Brain (organoid and tissue), 16 donors: ENCODE measurements at places on chromosomes 1 and 21. TPM values are rescaled to one million over a fixed set of nuclear protein-coding genes. Genes with fewer than 3 reads are reported as not detected.

DNA sequence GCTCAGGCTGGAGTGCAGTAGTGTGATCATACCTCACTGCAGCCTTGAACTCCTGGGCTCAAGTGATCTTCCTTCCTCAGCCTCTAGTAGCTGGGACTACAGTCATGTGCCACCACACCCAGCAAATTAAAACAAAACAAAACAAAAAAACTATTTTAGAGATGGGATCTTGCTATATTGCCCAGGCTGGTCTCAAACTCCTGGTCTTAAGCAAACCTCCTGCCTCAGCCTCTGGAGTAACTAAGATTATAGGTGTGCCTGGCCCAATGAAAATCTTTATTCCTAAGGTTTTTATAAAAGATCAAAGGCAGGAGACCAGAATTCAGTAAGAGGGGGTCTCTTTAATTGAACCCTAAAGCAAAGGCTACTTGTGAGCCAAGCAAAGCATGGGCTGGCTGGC lies 10.1 kb downstream of the INAVA start:
- no peak for DNase-seq

DNA sequence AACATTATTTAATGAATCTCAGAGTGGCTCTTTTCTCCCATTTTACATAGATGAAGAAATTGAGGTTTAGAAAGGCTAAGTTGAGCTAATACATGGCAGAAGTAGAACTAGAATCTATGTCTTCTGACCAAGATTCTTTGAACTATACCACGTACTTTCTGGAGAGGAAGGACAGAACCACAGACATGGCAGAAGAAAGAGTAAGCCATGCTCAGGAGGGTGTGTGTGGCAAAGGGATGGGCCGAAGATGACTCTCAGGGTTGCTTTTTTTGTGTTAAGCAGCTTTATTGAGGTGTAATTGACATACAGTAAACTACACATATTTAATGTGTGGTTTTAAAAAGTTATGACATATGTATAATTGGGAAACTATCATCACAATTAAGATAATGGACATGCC lies 69.5 kb downstream of the PEX14 start:
- DNase-seq: no peak

DNA sequence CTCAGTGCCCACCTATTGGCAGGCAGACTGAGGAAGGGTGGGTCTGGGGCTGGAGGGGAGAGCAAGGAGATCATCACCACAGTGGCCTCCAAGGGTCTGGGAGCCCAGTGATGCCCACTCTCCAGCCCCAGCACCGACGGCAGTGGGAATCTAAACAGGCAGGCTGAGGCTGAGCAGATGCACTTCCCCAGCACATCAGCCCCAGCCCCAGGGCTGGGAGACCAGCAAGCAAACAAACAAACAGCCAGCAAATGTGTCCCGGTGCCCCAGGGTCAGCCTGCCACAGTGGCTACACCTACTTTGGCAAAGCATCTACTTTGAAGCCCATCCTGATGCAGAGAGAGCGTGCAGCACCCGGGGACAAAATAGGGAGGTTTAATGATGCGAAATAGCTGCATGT lies 216.3 kb upstream of the ZC3H12A start:
- DNase-seq: no peak

The CAPN9 gene
- polyA plus RNA-seq: 2.0 TPM

GRCh38 chr1:165169729-165170128 lies 186.8 kb downstream of the LMX1A start:
- no peak for DNase-seq

DNA sequence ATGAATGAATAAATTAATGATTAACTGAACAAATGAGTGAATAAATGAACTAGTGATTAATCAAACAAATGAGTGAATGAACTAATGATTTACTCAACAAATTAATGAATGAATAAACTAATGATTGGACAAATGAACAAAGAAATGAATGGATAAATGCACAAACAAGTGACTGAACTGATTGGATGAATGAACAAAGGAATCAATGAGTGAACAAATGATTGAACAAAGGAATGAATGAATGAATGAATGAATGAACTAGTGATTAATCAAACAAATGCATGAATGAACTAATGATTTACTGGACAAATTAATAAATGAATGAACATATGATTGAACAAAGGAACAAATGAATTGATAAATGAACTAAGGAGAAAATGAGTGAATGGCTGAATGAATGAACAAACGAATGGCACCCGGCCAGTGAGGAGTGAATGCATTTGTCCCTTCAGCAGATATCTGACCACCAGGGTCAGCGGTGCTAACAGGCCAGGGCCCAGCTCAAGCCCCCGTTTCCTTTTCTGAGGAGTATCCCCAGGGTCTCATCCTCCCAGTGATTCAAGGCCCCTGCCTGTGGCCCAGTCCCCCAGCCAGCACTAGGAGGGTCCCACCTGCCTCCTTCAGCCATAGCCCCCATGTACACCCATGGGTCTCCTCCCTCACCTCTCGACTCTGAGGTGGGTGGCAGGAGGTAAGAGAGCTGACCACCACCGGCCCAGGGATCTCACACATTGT lies 49.9 kb downstream of the WNT9A start:
- DNase-seq: no peak

DNA sequence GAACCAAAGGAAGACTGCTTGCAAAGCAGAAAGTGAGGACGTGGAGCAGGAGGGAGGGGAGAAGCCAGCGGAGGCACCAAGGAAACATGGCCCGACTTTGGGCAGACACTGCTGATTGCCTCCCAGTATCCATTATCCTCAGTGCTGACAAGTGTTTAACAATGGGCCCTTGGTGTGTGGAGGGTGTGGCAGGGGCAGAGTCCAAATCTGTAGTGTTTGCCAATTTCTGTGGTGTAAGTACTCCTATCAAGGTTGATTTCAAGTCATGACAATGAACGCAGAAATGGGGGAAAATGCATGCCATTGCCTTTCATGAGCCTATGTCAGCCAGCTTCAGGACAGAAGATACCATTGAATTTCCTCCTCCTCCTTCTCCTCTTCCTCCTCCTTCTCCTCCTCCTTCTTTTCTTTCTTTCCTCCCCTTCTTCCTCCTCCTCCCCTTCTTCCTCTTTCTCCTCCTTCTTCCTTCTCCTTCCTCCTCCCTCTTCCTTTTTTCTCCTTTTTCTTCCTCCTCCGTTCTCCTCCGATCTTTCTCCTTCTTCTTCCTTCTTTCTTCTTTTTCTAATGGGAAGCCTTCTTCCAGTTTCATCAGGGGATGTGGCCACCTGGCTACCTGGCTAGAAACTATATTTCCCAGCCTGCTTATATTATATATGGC lies 10.3 kb upstream of the PHC2 start:
- DNase-seq: no peak

The NR5A2 gene
- polyA plus RNA-seq: 0.53 TPM

- DNase-seq: no peak
Measured at GRCh38 chr1:236854605-236854983, 59.5 kb downstream of the MTR start.

The TFB2M gene
- polyA plus RNA-seq: 4.3 TPM

- DNase-seq: no peak
Measured at GRCh38 chr1:118210723-118211110, 25.7 kb upstream of the SPAG17 start.

GRCh38 chr21:32424191-32424535 lies 11.7 kb downstream of the EVA1C start:
- no peak for DNase-seq

DNA sequence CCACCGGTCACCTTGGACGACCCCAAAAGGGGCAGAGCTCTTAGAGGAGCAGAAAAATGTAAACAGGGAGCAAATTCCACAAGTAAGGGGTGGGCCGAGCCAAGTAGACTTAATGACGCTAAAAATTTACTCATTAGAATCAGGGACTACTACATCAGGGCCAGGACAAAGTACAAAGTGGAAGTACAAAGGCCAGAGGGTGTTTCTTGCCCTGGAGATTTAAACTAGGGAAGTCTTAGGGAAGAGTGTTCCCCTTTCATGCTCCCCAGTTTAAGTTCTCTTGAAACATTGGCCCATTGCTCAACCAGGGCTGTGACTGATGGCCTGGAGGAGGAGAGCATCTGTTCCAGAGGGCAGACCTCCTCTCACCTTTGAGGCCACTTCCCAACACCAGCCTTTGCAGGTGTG lies 48.6 kb downstream of the BACH1 start:
- DNase-seq: no peak

GRCh38 chr21:44483288-44484237 lies 28.3 kb downstream of the LRRC3 start:
- no peak for DNase-seq

The ALX3 gene
- polyA plus RNA-seq: 19.3 TPM

DNA sequence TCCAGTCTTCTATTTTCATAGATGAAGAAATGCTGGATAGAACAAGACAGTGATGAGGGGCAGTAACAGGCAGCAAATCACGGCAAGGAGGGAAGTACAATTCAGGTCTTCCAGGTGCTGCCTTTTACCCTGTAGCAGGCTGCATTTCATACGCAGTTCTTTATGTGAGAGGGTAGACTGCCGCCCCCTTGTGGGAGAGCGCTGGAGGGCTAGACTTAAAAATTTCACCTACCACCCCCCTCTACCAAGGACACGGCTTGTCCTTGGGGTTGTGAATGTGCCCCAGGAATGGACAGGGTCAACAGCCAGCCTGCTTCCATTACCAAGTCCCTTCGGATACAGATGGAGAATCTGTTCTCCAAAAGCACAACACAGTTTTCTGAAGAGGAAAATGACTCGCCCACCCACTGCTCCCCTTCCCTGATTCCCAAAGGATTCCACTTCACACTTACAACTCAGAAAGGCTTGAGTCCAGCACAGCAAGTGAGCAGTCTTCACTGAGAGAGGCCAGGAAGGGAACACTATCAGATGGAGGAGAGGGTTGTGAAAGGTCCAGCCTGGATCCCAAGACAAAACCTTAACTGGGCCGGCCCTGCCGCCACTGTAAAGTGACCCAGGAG lies 7.4 kb downstream of the WDR77 start:
- no peak for DNase-seq

GRCh38 chr1:223479718-223480425 lies 86.7 kb downstream of the CCDC185 start:
- peak; percentile 13 for DNase-seq

DNA sequence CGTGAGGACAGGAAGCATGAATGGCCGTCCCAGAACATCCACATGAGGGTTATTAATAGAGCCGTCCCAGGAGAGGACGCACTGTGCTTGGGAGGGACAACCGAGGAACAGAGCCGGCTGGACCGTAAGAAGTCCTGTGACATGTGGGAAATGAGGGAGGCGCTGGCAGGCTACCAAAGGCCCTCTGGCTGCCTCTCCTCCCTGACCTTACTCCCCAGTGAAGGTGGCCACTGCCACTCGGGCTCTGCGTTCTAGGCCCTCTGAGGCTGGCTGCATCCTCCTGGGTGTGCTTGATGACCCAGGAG lies 15.5 kb upstream of the NPPB start:
- no peak for DNase-seq

- DNase-seq: no peak
Measured at GRCh38 chr1:167943541-167943940, 6.7 kb upstream of the MPC2 start.

The PRRX1 gene
- 2.5 TPM for polyA plus RNA-seq

- no peak for DNase-seq
Measured at GRCh38 chr1:1732381-1732780, 8.2 kb upstream of the CDK11A start.

GRCh38 chr1:55362558-55362957 lies 147.4 kb upstream of the USP24 start:
- DNase-seq: no peak

GRCh38 chr1:4000811-4001251 lies 100.8 kb upstream of the C1orf174 start:
- no peak for DNase-seq

- DNase-seq: no peak
Measured at GRCh38 chr21:46179708-46180078, 4.6 kb downstream of the SPATC1L start.

- DNase-seq: no peak
Measured at GRCh38 chr21:35833388-35833787, 226.9 kb downstream of the SETD4 start.

- DNase-seq: no peak
Measured at GRCh38 chr1:23664837-23665795, 26.5 kb upstream of the RPL11 start.

DNA sequence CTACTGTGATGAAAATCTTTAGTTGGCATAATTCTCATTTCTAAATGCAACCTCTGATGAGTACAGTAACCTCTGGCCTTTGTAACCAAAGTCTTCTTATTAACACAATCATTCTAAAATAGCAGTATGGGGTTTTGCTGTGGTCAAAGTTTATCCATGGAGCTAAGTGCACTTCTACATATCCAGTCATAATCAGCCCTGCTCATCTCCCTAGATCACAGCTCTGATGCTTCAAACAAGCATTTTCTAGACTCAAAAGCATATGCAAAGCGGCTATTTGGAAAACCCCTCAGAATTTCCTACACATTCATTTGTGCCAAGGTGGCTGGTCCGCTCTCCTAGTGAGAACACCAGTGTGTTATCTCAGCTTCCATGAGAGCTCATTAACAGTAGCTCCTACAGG lies 418.6 kb downstream of the MRPL39 start:
- DNase-seq: no peak

The RGS13 gene
- polyA plus RNA-seq: not detected

GRCh38 chr1:196890668-196891067 lies 2.8 kb downstream of the CFHR4 start:
- DNase-seq: no peak

- peak; percentile 66 for DNase-seq
Measured at GRCh38 chr1:235060607-235061470, 67.8 kb downstream of the TOMM20 start.

The DNAH14 gene
- polyA plus RNA-seq: 5.1 TPM

The RUNX3 gene
- polyA plus RNA-seq: 1.4 TPM

DNA sequence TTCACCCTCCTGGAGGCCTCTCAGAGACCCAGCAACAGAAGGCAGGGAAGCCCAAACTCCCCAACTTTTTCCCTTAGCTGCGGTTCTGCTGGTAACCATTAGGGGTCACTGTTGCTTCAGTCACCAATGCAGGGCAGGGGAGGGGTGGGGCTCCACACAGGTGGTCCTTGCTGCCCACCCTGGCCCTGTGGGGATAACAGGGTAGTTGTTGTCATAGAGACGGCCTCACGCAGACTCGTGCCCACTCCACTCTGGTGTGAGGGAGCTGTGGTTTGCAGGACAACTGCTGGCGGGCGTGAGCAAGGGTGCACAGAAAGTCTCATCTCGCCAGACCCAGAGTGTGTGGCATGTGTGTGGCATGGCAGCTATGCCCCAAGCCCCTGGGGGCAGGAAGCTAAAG lies 19.9 kb downstream of the INSRR start:
- DNase-seq: peak; percentile 39

DNA sequence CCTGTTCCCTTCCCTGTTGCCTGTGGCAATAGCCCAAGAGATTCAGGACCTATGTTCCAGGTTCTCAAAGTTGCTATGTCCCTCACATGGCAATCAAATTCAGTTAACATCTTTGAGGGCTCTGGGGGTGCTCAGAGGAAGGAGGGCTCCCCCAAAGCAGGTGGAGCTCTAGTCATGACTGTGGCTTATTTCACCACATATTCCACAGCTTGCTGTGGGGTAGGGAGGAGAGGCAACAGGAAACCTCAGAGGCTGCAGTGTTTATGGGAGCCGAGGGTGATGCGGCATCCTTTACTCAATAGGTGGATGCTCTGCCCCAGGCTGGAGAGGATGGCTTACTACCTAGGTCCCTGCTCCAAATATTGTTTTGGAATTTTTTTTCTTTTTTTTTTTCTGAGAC lies 1.2 kb upstream of the MKNK1 start:
- DNase-seq: no peak

The CAMSAP2 gene
- polyA plus RNA-seq: 10.7 TPM
